LHCN-M2 (cell line): ENCODE measurements at places on chromosomes 2 and 18. TPM values are rescaled to one million over a fixed set of nuclear protein-coding genes. Genes with fewer than 3 reads are reported as not detected.

The ITPRIPL1 gene
- total RNA-seq: 0.34 and 0.83 TPM in 2 replicates

DNA sequence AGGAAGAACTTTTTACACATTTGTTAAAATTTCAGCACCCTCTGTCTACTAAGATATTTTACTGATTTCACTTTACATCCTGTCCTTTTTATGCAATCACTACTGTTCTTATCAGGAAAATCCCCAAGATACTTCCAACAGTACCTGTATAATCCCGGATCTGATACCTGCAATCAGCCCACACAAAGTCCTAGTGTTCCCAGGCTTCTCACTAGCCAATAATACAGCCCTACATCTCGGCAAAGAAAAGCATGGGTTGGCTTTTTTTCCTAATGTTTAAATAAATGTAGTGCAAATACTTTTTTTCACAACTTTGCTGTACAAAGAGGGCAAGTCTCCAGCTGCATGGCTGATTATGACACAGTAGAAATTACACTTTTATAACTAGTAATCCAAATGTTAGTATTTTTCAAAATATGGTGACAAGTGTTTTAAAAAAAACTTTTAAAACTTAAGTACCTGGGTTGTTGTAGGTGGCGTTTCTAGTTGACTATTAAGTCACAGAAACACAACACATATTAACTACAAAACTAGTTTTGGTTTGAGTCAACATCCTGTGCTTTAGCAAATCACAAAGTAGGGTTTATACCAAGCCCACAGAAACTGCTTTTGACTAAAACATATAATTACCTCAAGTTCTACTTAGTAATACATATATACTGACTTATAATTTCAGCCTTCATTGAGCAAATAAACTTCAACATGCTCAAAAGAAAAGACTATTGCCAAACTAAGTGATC, 19.5 kb downstream of the CNOT11 start:
- DNase-seq: no peak

DNA sequence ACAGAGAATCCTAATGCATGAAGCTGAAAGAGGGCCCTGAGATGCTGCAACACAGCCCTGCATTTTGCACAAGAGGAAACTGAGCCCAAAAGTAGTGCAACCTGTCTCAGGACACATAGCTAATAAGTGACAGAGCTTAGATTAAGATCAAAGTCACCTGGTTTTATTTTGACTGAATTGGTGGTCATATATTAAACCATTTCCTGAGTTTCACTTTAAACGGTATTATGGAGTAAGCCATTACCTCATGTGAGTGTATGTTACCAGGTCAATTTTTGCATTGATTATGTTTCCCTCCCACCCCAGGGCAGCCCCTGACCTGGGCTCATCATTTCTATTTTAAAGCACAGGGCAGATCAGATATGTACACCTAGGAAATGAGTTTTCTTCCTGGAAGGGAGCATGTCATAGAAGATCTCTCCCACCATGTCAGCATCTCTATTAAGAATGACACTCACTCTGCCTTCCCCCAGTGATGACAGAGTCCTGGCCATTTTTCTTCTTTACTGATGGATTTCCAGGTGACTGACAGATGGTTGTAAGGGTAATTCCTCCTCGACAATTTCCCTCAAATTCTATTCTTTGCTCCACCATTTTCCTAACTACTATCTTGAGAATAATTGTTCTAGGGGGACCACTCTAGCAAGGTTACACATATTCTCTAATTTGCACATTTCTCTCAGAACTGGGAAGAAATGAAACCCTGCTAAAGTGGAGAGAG, 441.3 kb upstream of the SLC14A2 start:
- DNase-seq: no peak

DNA sequence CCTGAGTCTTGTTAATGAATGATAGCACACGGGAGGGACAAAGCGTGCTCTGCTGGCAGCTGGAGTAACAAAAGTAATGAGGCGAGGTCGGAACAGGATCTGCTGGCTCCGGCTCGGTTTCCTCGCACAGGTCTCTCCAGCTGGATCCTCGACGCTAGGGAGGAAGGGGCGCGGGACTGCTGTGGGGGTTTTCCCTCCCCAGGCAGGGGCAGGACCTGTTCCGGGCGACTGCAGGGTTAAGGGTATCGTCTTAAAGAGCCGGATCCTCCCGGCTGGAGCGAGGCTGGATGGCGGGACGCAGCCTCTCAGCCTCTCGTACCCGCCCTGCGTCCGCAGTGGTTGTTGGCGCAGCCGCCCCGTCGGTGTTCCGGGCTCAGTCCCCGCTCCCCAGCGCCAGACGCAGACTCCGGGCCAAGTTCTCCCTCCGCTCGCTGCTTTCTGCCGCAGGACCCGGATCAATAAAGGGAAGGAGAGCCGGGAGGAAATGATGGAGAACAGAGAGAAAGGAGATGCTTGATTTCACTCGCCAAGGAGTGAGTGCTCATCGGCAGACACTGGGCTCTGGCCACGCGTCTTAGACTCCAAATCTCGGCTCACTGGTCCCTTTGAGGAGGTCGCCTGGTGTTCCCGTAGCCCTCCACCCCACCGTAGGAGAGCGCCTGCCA, 1.1 kb upstream of the LIPG start:
- no peak for DNase-seq

- no peak for DNase-seq
Observed at GRCh38 chr2:134320930-134321329, 67.1 kb downstream of the MGAT5 start.
